ENCODE measurements at places on chromosomes 6 and 20. TPM values are rescaled to one million over a fixed set of nuclear protein-coding genes. Genes with fewer than 3 reads are reported as not detected.

- DNase-seq, result no peak
Measured at GRCh38 chr6:116313101-116313776, 33.5 kb upstream of the TSPYL1 start.

GRCh38 chr6:167572841-167573271 is 248.0 kb downstream of the TTLL2 start:
- no peak for DNase-seq

GRCh38 chr6:93604951-93605350 is 185.6 kb upstream of the EPHA7 start:
- no peak for DNase-seq

- DNase-seq, result no peak
Measured at GRCh38 chr6:142825760-142826159, 119.2 kb downstream of the HIVEP2 start.

- DNase-seq, result no peak
Measured at GRCh38 chr20:57652606-57653545, 32.6 kb upstream of the ZBP1 start.

The COX4I2 gene
- not detected for total RNA-seq

DNA sequence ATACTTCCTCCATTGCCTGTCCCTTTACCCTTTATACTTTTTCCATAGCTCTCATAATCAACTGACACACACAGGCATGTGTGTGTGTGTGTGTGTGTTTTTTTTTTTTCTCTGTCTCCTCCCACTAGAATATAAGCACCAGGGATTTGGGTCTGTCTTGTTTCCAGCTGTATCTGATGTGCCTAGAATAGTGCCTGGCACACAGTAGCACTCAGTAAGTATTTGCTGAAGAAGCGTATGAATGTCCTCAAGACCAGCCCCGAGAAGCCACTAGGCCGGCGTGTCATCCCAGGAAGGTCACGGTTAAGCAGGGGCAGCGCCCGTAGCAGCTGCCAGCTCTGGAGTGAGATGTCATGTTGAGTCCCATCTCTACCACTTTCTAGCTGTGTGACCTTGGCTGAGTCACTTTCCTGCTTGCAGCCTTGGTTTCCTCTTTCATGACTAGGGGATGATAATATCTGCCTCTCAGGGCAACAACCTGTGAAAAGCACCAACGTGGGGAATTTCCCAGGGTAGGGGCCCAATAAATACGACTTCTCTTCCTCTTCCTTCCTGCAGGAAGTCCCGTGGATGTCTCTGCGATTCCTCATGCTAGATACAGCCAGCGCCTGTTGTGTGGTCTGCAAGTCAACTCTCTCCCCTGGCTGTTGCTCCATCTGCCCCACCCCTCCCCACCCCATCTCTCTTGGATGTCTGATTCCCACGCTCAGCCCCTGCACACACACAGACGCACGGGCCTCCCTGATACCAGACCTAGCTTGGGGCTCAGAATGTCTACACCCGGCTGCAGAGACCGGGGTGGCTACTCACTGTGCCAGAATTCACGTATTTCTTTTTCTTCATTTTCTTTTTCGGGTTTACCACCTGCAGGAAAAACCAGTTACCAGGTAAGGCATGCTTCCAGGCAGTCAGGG is 58.1 kb downstream of the RAB44 start:
- peak; percentile 52 for DNase-seq

The EPB41L1 gene
- 36.4 TPM for total RNA-seq

The LTB gene
- 34.8 TPM for total RNA-seq

DNA sequence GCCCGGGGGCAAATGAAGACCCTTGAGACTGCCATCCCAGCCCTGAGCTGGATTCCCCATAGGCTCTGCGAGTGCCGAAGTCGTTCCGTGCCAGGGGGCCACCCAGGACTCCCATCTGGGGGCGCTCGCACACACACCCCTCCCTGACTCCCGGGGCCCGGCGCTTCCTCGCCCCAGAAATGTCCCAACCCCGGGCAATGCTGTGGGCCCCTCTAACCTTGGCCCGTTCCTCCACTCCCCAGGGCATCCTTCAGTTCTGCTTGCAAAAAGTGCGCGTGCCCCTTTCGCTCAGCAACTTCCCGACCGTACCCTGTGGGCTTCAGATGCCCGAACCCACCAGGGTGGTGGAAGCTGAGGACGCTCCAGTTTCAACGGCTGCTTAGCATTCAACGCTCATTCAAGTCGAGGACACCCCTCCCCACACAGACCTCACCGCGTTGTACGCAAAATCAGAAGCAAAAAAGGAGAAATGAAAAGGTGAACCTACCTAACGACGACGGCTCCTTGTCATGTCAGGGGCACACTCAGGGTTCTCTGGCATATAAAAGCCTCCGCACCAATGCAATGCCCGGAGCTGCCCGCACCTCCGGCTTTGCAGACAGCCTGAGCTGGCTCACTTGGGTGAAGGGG is 25.3 kb downstream of the RIPOR2 start:
- DNase-seq, result no peak

GRCh38 chr20:17856024-17856564 is 112.5 kb downstream of the SNX5 start:
- peak; percentile 85 for DNase-seq

DNA sequence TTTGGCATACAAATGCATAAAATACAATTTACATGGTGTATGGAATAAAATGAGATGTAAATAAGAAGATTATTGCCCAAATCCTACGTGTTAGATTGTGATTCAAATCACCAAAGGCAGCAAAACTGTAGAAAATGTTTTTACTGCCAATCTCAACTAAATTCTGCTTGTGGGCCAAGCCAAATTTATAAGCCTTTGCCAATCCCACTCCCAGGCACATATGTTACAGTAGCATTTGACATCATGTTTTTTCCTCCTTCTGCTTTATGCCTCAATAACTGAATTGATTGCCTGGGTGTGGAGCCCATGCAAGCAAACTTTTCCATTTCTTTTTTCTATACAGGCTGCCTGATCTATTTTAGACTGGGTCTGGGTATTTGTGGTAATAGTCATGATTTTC is 36.3 kb upstream of the LRRC1 start:
- DNase-seq, result no peak

The CST5 gene
- not detected for total RNA-seq

DNA sequence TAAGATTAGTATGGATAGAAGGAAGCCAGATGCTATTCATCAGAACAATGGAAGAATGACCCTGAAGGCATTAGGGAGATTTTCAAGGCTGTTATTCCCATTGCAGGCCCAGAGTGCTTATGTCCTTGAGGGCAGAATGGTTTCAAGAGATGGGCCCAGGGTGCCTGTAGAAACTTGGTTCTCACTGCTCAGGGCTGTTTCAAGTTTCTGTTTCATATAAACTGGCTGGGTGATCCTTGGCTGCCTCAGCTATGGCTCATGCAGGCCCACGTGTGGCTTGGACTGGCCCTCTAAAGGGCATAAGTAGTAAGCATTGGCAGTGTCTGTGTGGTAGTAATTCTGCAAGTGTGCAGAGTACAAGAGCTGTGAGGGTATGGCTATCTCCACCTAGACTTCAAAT is 540.9 kb upstream of the MAN1A1 start:
- no peak for DNase-seq

The COL19A1 gene
- total RNA-seq, result 0.37 TPM

The DEF6 gene
- 2.6 TPM for total RNA-seq

The B3GALT4 gene
- total RNA-seq, result 44.2 TPM

DNA sequence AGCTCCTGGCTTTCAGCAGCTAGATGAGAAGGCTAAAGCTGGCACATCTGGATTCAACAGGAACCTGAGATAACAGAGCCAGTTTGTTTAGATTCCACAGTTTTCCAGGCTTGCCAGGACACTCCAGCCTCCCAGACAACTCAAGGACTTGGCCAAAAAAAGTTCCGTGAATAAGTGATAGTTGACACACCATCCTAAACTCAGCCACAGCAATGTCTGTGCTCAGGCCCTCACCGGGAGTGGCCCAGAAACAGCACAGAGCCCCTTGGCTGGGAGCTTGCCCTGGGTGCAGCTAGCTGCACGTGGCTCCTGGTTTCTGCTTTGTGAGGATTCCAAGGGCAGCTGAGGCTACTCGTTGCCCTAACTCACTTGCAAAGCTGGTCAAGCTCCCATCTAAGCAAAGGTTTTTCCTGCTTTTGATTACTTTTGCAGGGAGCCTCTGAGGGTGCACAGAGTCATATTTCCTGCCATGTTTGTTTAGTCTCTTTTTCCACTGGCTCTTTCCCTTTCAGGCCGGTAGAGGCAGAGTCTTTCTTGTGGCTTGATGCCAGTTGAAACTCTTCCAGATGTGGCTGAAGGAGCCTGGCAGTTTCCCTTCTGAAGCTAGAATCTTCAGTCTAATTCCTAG is 118.3 kb upstream of the ECI2 start:
- no peak for DNase-seq

The CAP2 gene
- total RNA-seq, result 4.8 TPM

DNA sequence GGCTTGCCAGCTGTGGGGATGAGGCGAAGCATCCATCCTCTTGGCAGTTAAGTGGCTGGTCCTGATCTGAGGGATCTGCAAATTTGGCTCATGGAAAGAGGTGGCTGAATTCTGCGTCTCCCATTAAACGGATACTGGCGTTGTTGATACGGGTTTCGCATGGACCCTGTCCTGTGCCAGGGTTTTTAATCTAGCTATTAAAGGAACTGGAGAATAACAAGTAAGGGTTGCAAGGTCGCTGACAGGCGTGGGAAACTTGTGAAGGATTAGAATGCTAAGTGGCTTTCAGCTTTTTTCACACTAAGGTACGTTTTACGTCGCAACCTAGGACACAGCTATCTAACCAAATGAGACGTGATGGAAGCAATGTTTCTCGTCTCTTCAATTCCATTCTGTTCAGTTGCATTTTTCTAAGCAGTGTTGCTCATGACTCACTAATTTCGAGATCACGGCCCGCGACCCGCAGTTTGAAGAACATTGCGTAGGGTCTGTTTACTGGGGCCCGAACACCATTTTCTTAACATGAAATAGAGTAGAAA is 852 bp downstream of the GMNN start:
- DNase-seq, result no peak

The CD24 gene
- 2,167 TPM for total RNA-seq

GRCh38 chr6:5506597-5506996 is 245.3 kb downstream of the FARS2 start:
- no peak for DNase-seq

The ANKEF1 gene
- total RNA-seq, result 0.60 TPM

The SRMS gene
- total RNA-seq, result 0.79 TPM

The SEL1L2 gene
- not detected for total RNA-seq

GRCh38 chr6:169862892-169863525 is 111.6 kb downstream of the ERMARD start:
- DNase-seq, result no peak

The CAPN11 gene
- 19.8 TPM for total RNA-seq

The SAPCD1 gene
- total RNA-seq, result 11.1 TPM

- no peak for DNase-seq
Measured at GRCh38 chr6:44503471-44503870, 116.0 kb downstream of the CDC5L start.

GRCh38 chr6:143128681-143129015 is 68.0 kb downstream of the AIG1 start:
- no peak for DNase-seq

The SAMD5 gene
- 3.7 TPM for total RNA-seq

The GMPR gene
- 4.4 TPM for total RNA-seq

DNA sequence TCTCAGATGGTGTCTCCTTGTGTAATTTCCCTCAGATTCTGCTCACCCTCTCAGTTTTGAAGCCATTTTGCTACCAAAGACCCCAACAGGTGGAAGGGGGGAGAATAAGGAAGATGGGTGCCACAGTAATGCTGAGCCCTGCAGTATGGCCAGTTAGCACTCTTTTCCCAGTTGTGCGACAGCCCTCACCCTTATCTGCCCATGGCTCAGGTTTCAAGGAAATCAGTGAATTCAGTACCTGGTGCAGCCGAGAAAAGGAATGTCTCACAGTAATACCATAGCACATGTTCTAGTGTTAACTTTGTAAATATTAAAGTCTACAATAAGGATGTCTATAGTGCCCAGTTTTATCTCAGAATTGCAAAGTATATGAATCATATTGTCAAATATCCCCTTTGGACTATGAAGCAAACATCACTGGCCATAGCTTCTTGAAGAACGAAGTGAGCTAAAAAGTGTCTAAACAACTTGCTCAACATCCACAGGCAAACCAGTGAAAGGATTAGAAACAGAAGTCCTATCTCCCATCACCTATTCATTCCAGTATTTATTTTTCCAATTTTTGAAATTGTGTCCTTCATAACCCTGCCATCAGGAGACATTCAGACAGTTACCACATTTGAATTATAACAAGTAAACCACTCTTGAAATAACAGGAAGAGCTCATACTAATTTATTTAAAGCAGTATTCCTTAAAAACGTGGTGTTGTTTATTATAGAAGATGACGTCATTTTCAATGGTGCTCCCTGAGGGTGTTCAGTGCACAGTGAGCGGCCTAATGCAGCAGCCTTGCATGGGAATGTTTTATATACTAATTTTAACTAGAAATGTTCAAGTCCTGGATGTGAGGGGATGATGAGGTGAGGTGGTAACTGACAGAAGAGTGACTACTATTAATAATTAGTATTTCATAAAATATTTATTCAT is 366.2 kb downstream of the TFAP2A start:
- DNase-seq, result no peak

- DNase-seq, result peak; percentile 25
Measured at GRCh38 chr6:36873612-36874442, 776 bp downstream of the PPIL1 start.

GRCh38 chr6:160279850-160280249 is 21.2 kb upstream of the SLC22A2 start:
- DNase-seq, result no peak

DNA sequence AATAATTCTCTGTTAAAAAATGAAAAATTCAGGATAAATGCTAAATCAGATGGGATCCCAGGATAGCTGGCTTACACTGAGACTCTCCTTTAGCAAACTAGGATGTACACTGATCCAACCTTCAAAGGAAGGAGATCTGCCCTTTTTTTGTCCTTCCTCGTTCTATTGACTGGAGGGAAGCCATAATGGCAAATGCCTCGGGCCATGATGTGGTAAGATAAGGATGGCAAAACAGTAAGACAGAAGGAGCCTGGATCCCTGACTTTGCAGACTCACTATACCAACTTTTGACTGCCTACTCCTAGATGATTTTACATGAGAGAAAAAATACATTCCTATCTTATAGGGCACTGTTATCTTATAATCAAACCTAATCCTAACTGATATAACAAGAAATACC is 156.9 kb upstream of the BEND3 start:
- no peak for DNase-seq

GRCh38 chr20:63174309-63175037 is 41.5 kb downstream of the YTHDF1 start:
- no peak for DNase-seq

Measured in transverse colon (tissue), 4 donors.